ENCODE measurements at places on chromosomes 6 and 20.
A peak's percentile ranks its signal among the peaks of the same experiment; 100 is the strongest.

DNA sequence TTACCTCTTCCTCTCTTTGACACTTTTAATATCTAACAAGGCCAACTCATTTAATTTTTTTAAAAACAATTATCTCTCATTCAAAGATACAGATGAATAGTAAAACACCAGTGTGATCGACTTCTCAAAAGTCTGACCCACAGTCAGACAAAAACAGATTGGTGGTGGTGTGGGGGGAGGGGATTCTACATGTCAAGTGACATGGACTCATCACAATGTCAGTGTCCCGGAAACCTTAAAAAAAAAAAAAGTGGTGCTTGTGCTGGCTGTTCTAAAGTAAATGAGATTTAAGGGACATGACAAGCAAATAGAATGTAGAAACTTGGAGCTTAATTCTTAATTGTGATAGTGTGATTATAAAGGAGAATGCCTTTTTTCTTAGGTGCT lies 16.3 kb upstream of the RFPL4B start:
- DNase-seq, result no peak

DNA sequence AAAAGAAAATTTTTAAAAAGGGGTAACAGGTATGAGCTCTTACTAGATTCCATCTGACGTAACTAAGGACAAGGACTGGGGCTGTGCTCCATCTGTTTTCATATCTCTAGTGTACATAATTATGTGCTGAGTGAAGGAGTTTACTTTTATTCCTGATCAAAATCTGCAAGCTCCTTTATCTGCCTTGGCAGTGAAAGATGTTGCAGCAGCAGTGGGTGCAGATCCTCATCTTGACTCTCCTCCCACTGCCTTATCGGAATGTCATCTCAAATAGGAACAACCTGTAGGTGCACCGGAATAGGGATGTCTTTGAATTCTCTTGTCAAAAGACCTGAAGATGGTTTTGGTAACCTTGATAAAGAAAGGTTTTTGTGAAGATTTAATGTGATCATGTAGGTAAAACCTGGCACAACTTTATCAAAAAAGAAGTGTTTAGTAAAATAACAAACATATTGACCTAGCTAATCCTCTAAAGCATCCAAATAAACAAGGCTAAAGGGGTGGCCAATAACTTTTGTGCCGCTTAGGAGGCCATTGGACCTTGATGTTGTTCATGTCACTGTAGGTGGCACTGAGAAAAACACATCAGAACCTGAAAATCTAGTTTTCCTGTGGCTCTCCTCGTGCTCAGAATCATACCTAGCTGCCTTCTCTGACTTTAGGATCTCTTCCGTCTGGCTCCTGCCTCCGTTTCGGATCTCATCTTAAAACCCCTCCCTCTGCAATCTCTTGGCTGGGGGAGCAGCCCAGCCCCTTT lies 19.0 kb upstream of the SLC16A10 start:
- no peak for DNase-seq

GRCh38 chr6:129130959-129131681 lies 248.2 kb downstream of the LAMA2 start:
- no peak for DNase-seq

- no peak for DNase-seq
These were observed at the start of gene ARHGAP40 for GRCh38 chr20:38601216-38602184. Gene ARHGAP40, plus strand, starts transcription at chr20:38601809.

- no peak for DNase-seq
These were observed 508.0 kb downstream of the TBC1D32 start for GRCh38 chr6:120826253-120826652.

GRCh38 chr6:90118069-90118468 lies 178.6 kb downstream of the BACH2 start:
- no peak for DNase-seq

DNA sequence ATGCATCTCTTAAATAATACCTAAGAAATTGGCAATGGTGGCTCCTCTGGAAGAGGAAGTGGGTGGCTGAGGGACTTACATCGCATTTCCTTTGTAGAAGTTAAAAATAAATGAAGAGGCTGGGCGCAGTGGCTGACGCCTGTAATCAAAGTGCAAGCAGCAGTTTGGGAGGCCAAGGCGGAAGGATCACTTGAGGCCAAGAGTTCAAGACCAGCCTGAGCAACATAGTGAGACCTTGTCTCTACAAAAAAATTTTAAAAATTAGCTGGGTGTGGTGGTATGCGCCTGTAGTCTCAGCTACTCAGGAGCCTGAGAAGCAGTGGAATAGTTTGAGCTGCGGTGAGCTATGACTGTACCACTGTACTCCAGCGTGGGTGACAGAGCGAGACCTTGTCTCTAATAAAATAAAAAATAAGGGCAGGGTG lies 12.2 kb upstream of the NCOA3 start:
- peak; percentile 26 for DNase-seq

Data from CD4-positive, alpha-beta T cell (primary cell).